ENCODE measurements at places on chromosomes 6 and 20.

GRCh38 chr6:127022302-127022701, 96.2 kb upstream of the RSPO3 start:
- DNase-seq = no peak

- DNase-seq = no peak
Observed at GRCh38 chr20:52801628-52802006, 170.5 kb upstream of the TSHZ2 start.

GRCh38 chr6:150813993-150814359, 51.5 kb upstream of the MTHFD1L start:
- DNase-seq = peak; percentile 28

GRCh38 chr20:40814631-40814960, 125.6 kb upstream of the MAFB start:
- DNase-seq = no peak

DNA sequence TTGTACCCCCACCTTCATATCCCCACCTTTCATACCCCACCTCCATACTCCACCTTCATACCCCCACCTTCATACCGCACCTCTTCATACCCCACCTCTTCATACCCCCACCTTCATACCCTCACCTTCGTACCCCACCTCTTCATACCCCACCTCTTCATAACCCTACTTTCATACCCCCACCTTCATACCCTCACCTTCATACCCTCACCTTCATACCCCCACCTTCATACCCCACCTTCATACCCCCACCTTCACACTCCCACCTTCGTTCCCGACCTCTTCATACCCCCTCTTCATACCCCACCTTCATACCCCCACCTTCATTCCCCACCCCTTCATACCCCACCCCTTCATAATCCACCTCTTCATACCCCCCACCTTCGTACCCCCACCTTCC, 92.9 kb upstream of the NAA20 start:
- no peak for DNase-seq

GRCh38 chr6:3911614-3912336, 62.6 kb downstream of the FAM50B start:
- peak; percentile 38 for DNase-seq

DNA sequence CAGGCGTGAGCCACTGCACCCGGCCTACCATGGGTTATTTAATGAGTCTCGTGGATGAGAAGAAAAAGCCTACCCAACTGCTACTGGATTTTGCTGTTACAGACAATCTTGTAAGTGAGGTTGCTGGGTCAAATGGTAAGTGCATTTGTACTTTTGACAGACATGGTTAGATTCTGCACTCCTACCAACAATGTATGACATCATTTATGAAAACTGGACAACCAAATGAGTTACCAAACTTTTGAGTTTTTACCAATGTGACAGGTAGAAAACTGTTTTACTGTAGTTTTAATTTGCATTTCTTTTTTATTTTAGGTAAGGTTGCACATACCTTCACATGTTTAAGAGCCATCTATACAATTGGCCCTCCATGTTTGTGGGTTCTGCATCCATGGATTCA, 48.2 kb downstream of the PDSS2 start:
- DNase-seq = no peak

DNA sequence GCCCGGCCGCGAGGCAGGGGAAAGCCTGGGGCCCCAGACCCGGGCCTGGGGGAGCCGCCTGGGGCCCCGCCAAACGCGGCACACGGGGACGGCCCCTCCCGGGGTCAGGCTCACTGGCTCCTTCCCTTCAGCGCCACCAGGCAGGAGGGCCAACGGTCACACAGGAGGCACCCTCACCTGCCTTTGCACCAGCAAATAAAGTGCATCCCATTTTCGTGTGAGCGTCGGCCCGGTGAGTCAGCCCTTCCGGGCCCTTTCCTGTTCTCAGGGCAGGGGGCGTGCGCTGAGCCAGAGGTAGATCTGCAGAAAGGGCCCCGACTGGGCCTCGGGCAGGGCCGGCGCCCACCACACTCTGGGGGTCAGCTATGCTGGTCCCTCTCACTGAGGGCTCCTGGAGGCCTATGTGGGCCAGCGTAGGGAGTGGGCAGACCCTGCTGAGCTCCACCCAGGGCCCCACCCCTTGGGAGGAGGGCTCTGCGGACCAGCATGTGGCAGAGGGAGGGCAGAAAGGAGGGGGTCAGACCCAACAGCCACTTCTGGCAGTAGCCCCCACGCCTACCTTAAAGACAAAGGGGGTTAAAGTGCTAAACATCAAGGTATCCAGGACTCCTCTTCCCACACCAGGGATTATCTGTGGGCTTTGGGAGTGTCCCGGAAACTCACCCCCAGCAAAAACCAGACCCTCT, 931 bp upstream of the UCKL1 start:
- no peak for DNase-seq

DNA sequence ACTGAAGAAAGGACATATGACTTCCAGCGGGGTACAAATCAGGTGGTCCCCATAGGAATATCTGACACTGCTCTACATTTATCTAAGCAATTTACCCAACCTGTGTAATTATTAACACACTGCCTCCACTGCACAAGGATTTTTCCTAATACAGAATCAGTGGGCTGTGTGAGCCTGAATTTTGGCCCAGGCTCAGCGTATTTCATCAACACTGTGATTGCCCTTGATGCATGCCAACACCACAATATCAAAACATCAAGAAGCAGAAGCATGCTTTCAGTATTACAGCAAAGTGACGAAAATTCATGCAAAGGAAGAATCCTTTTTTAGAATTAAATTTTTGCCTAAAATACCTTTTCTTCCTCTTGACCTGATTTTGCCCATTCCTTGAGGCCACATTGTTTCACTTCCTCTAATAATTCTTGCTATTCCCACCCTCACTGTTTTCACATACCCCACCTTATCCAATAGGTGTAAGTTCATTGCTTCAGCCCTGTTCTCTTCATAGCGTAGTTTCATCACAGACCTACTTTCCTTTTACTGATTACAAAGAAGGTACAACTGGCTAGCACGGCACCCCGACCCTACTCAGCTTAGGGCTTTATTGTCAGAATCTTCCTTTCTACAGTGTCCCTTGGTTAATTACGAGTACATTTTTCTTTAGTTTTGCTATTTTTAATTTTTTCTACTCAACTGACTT, 83.7 kb upstream of the PTCHD4 start:
- DNase-seq = no peak

DNA sequence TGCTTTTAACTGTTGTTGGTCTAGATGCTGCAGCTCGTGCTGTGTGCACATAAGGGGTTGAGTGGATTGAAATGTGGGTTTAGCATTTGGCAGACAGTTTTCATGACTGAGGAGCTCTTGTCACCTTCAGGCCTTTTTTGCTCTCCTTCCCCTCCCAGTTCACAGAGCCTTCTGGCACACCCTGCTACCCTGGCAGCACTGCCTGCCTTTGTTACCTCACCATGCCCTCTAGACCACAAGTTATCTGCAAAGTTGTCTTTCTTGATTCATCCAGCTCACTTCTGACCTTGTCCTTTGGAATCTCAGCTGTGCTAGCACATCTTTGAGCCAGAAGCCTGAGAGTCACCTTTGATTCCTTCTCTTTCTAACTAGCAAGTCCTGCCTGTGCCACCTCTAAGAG, 348.9 kb upstream of the ZFP64 start:
- no peak for DNase-seq

DNA sequence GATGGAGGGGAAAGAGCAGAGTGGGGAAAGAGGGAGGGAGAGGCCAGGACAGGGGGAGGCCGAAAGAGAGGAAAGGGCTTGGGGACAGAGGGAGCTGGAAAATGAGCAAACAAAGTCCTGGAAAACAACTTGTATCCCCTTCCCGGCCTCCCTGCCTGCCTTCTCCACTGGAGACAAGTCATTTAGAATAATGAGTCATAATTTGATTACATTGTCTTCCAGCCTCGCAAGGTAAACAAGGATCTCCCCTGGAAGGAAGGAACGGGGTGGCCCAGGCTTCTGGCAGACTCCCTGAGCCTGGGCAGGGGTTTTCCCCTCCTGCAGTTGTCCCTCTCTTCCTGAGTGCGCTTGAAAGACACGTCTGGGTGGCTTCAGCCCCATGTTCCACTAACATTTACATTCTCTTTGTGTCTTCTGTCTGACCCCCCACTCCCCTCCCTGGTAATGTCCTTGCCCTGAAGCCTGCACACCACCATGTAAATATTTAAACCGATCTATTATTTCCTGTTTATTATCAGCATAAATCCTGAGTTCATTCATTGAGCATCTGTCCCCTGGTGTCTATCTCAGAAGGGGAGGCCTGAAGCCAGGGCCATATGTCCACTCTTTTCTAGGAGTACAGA, 12.1 kb upstream of the MRPS18A start:
- DNase-seq = no peak

DNA sequence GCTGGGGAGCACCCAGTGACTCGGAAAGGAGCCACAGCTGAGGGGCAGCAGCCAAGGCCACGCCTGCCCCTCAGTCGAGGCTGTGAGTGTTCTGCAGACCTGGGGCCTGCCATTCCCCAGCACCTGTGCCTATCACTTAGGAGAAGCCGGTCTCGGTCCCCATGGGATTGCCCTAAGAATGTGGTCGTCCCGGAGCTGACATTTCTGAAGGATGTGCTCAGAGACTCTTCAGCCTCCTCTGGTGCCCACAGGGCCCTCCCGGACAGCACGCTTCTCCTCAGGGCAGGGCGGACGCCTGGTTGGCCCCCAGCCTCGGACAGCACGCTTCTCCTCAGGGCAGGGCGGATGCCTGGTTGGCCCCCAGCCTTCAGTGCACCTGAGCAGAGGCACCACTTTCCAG, 223.9 kb downstream of the ERMARD start:
- no peak for DNase-seq

DNA sequence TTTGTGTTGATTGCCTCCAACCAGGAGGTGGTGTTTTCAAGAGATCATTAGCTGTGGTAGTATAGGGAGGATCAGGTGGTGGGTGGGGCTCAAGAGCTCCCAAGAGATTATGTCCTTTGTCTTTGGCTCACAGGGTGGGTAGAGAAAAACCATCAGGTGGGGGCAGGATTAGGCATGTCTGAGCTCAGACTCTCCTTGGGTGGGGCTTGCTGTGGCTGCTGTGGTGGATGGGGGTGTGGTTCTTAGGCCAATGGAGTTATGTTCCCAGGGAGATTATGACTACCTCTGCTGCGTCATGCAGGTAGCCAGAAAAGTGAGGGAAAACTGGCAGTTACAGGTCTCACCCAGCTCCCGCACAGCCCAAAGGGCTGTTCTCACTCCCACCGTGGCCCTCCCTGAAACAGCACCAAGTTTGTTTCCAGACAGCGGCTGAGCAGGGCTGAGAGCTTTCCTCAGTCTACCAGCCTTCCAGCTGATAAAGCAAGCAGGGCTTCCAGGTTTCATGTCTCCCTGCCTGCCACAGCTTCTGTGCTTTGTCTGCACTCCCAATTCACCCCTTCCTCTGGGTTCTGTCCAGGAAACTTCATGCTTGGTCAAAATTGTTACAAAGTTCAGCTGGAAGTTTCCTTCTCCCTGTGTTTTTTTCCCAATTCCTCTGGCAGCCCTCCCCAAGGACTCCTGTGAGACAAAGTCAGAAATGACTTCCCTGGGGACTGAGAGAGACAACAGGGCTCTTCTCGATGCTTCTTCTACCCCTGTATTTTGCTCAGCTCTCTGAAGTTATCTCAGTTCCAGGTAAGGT, 481.1 kb upstream of the MAN1A1 start:
- DNase-seq = no peak

DNA sequence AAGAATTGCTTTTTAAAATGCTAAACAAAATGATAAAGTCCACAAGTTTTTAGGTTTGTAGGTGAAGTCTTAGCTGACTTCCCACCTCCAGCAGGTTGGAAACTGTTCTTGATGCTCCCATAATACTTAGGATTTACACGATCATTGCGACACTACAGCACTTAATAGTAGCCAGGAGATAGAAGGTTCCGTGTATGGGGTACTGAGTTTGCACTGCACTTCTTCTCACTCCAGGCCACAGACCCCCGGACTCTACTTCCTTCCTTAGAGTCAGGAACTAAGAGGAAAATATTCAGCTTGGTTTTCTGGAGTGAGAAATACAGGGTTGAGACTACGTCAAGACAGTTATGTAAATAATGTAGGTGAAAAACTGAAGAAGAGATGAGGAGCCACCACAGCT, 56.1 kb upstream of the SGK1 start:
- DNase-seq = no peak

- DNase-seq = no peak
Observed at GRCh38 chr6:73152966-73153757, 72.1 kb downstream of the KHDC1L start.

- no peak for DNase-seq
Observed at GRCh38 chr6:156280065-156280464, 497.1 kb upstream of the ARID1B start.

DNA sequence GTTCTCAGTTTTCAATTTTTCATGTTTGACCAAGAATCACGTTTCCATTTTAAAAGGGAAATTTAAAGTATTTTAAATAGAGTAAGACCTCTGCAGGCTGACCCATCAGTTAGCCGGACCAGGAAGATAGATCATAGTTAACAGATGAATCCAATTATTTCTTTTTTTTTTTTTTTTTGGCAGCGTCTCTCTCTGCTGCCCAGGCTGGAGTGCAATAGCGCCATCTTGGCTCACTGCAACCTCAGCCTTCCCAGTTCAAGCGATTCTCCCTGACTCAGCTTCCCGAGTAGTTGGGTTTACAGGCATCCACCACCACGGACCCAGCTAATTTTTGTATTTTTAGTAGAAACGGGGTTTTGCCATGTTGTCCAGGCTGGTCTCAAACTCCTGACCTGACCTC, 256.7 kb upstream of the CNR1 start:
- no peak for DNase-seq

- no peak for DNase-seq
Observed at GRCh38 chr20:23857962-23858595, 21.5 kb downstream of the CST5 start.

DNA sequence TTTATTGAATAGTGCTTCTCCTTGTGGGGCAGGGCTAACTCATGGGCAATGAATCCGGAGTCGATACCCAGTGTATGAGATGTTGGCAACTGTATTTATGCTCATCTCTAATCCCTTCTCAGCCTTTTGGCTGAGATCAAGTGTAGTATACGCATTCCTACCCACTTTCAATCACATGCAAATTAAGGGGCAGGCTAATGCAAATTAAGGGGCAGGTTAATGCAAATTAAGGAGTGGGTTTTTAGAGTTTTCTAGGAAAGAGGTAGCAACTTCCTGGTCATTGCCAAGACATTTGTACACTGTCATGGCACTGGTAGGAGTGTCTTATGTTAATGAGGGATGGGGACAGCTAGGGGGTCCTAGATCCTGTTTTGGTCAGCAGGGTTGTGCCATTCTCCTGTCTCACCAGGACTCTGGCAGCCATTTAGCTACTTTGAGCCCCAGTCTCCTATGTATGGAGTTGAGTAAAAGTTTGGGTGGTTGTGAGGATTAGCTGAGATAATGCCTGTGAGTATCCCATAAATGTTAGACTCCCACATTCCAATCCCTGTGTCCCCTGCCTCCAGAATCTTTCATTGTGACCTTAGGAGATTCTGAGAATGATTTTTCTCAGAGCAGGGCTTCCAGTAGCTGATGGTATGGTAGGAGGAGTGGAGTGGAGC, at the start of gene CNBD2:
Gene CNBD2 (plus strand): TSS at position 612 of the 662 bp plus-strand sequence. CDS start 173 bp downstream, outside the sequence.
- no peak for DNase-seq

GRCh38 chr6:140459209-140459608, 1084.8 kb upstream of the CITED2 start:
- no peak for DNase-seq
